ENCODE measurements at places on chromosomes 2 and 18.

DNA sequence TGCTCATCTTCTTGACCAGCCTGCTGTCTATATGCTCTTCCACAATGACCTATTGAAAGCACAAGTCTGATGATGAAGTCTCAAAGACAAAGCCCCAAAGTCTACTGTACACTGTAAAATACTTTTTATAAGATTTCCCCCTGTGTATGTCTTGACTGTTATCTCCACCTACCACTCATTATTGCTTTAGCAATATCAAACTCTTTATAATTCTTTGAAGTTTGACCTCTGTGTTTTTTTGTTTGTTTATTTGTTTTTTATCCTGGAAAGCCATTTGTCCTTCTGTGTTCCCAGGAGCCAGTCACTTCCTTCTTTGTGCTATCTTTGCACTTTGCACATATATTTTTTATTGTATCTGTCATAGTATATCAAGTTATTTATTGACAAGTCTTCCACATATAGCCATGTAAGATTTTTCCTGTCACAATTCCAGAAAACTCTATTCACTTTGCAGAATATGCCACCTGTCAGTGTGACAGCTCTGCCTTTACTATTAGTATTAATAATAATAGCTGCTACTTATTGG, 66.3 kb downstream of the RND3 start:
- DNase-seq: no peak

DNA sequence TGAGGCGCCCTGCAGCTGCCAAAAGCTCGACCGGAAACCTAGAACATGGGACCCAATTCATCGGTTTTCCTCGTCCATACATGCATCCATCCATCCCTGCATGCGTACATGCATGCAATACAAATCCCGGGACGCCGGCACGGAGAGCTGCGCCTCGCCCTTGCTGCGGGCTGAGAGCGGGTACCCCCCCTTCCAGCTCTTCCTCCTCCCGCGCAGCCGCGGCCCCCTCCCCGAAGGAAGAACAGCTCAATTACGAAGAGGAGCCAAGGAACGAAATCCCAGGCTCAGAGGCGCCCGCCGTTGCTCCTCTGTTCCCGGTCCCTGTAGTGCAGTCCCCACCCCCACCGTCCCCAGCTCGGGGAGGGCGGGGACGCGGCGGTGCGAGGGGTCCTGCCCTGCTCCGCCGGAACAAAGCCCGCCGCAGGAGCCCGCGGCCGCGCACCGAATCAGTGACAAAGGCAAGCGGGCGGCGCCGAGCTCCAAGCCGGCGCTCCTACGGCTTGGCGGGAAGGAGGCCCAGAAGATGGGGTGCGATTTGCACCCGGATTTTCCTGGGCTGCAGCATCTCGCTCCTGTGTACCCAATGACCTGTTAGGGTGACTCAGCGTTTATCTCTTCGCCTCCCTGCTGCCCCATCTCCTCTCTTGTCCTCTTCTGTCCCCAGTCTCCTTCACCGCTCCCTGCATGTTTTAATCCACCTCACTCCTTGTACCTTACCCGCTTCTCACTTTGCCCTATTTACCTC, 8.9 kb upstream of the POU3F3 start:
- peak; percentile 78 for DNase-seq

- DNase-seq: no peak
Observed at GRCh38 chr2:19865151-19865550, 36.6 kb downstream of the TTC32 start.

DNA sequence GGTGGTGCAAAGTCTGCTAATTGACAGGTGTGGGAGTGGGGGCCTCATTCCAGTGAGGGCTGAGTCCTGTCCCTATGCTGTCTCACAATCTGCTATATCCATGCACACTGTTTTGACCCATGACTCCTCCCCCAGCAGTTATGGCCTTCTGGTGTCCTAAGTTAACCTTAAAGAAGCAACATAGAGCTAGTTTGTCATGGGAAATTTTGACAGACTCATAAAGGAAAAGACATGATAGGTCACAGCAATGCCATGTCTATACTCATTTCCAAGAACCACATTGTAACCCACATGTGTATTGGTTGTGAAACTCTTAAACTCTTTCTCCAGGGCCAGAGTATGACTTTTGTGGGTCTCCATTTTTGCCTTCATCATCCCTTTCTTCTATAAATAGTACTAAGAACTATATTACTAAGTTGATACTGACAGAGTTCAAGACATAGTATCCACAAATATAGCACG, 78.2 kb upstream of the SLC1A4 start:
- DNase-seq: no peak
